ENCODE measurements at places on chromosomes 5 and 9. TPM values are rescaled to one million over a fixed set of nuclear protein-coding genes. Genes with fewer than 3 reads are reported as not detected.
A peak's percentile ranks its signal among the peaks of the same experiment; 100 is the strongest.

- no peak for DNase-seq
Observed at GRCh38 chr5:92874790-92875189, 706.2 kb downstream of the NR2F1-AS1 start.

DNA sequence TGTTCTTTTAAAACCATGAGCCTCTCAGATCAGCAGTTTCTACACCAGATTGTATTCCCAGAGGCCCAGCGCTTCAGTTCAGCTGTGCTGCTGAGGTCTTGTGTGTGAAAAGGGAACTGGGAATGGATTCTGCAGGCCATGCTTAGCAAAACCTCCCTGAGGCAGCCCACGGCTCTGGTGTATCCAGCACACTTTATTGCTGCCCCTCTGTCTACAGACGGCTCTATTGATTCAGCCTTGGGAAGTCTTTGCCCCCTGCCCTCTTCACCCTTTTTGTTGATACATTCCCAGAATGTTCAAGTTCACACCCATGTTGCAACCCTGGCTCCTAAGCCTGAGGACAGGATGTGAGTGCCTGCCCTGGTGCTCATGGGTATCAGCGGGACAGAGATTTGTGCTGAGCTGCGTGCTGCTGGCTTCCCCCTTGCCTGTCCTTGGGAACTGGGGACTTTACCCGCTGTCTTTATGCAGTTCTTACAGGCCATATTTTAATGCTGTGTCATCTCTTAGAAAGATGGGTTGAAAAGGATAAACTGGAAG, 37.3 kb downstream of the ARHGAP26 start:
- DNase-seq = no peak

GRCh38 chr9:89015336-89015735, 24.1 kb downstream of the S1PR3 start:
- DNase-seq = peak; percentile 17

SEMA4D gene
- 7.4 TPM for total RNA-seq

IGFBPL1 gene
- total RNA-seq = not detected

DNA sequence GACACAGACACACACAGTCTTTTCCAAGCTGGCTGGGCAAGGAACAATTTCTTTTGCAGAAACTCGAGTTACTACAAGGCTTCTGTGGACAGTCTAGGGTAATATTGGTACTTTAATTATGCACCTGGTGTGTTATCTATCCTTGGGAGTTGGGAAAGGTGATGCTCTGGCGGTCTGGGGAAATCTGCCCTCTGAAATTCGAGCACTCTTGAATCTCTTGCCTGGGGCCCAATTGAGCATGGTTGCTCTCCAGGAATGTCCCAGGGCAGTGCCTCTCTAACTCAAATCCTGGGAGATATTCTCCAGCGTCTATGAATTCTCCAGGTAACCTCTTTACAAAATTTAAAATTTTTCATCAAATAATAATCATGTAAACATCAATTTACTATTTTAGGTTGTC, 69.3 kb downstream of the KCNIP1 start:
- no peak for DNase-seq
